ENCODE measurements at places on chromosomes 11 and 22.
A peak's percentile ranks its signal among the peaks of the same experiment; 100 is the strongest.

GRCh38 chr11:103942646-103943045 lies 93.8 kb upstream of the DDI1 start:
- DNase-seq: no peak

GRCh38 chr11:32198053-32198452 lies 107.2 kb downstream of the RCN1 start:
- no peak for DNase-seq

DNA sequence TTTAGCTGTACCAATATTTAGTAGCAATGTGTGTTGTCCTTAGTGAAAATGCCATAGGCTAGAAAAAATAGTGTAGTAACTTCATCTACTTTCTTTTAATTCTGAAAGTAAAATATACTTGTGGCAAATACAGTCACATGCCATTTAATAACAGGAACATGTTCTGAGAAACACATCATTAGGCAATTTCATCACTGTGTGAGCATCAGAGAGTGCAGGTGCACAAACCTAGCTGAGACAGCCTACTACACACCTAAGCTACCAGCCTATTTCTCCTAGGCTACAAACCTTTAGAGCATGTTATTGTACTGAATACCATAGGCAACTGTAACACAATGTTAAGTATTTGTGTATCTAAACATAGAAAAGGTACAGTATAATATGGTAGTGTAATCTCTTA lies 127.0 kb upstream of the PITPNB start:
- DNase-seq: no peak

GRCh38 chr11:93579187-93579751 lies 36.1 kb upstream of the SMCO4 start:
- DNase-seq: no peak

DNA sequence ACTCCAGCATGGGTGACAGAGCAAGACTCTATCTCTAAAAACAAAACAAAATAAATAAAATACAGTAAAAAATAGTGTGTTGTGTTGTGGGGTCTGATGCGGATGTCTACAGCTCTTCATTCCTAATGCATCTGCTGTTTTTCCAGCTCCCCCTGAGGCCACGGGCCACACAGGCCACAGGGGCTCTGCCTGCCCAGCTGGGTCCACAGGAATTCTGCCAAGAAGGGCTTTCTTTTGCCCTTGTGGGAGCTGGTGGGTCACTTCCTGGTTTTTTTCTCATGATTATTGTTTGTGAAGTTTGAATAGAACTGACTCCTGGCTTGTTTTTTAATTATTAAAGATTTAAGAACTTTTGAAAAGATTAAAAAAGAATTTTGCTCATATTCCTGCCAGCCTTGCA lies 67.4 kb upstream of the CLDN5 start:
- no peak for DNase-seq

- DNase-seq: no peak
Measured at GRCh38 chr11:92632495-92632894, 337.0 kb upstream of the MTNR1B start.

DNA sequence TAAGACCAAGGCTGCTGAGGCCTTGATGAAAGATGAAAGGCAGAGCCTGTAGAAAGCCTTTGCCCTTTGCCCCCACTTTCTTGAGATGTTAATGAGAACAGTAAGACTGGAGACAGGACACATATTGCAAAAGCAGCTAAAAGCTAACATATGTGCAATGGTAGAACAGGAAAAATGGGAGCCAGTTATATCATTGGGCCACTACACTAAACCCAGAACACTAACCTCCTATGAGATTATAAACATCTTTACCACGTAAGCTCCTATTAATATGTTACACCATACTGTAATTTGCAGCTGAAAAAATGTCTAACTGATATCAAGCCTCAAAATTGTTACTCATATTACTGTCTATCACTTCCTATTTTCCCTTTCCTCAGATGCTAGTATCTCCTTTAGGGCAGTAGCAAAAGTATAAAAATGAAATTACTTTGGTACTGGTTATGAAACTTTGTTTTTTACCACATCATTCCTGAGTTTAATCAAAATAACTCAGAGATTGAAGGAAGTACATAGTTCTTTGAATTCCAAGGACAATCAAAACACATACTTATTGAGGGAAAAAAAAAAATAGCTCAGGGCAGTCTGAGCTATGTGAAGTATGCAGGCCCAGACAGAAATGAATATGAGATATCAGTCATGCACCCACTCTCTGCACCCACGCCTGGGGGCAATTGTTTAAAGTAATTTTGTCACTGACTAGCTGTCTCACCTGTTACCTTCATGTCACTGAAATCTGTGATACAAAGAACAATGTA lies 9.1 kb downstream of the HPS5 start:
- DNase-seq: peak; percentile 39

DNA sequence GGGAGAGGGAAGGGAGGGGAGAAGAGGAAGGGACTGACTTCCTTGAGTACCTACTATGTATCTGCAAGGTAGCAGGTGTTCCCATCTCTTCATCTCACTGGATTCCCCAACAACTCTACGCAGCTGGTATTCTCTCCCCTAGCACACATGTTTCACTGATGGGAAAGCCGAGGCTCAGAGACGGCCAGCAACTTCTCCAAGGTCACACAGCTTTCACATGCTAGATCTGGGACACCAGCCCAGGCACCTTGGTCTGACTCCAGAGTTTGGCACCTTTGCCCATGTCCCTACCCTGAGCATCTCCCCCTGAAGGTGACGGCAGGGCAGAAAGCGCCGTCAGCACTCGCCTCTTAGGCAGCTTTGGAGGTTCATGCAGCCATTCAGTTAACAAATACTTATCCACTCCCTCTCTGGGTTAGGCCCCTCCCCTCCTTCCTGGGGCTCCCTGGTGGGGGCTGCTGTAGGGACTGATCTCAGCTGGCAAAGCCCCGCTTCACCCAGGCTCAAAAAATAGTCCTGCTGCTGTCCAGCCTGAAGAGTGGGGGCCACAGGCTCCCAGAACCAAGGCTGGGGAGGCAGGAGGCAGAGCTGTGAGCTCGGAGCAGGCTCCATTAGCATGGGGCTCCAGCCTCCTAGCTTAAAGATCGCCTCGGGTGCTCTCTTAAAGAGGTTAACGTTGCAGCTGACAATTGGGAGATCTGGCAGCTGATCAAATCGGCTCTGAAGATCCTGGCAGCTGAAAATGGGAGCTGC lies 79.4 kb downstream of the IGLL1 start:
- DNase-seq: no peak

GRCh38 chr11:118074785-118075184 lies 2.1 kb upstream of the TMPRSS4 start:
- no peak for DNase-seq

- peak; percentile 30 for DNase-seq
Measured at GRCh38 chr11:105862736-105863367, 159.2 kb downstream of the MSANTD4 start.

GRCh38 chr11:64448599-64449380 lies 89.8 kb downstream of the RPS6KA4 start:
- DNase-seq: peak; percentile 22

GRCh38 chr11:106399076-106399511 lies 321.6 kb downstream of the AASDHPPT start:
- DNase-seq: peak; percentile 96

DNA sequence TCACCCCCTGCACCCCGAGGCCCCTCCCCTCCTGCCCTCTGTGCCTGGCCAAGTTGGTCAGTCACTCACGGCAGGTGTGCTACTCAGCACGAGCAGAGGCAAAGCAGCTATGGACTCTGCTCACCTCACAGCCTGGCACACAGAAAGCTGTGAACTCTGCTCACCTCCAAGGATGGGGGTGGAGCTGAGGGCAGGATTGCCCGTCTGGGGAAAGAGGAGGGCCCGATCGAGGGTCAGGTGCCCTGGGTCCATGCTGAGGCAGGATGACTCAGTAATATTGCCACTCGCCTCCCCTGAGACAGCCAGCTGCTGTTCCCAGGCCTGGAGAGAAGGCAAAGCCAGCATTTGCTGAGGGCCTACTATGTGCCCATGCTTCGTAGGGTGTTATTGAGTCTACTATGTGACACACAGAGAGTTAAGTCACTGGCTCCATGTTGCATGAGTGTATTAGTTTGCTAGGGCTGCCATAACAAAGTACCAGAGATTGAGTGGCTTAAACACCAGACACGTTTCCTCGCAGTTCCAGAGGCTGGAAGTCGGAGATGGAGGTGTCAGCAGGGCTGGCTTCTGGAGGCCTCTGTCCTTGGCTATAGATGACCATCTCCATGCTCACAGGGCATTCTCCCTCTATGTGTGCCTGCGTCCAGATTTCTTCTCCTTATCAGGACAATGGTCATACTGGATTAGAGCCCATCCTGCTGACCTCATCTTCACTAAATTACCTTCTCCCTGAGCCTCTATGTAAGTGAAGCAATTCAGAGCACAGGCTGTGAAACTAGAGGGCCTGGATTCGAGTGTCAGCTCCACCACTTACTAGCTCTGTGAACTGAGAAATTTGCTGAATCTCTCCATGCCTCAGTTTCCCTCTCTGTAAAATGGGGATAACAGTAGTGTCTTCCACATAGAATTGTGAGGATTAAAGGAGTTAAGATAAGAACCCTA lies 13.2 kb upstream of the TSKU start:
- DNase-seq: no peak

GRCh38 chr22:48675830-48676145 lies 1151.9 kb downstream of the BRD1 start:
- DNase-seq: no peak

- no peak for DNase-seq
Measured at GRCh38 chr11:22339611-22340010, 1.4 kb downstream of the SLC17A6 start.

DNA sequence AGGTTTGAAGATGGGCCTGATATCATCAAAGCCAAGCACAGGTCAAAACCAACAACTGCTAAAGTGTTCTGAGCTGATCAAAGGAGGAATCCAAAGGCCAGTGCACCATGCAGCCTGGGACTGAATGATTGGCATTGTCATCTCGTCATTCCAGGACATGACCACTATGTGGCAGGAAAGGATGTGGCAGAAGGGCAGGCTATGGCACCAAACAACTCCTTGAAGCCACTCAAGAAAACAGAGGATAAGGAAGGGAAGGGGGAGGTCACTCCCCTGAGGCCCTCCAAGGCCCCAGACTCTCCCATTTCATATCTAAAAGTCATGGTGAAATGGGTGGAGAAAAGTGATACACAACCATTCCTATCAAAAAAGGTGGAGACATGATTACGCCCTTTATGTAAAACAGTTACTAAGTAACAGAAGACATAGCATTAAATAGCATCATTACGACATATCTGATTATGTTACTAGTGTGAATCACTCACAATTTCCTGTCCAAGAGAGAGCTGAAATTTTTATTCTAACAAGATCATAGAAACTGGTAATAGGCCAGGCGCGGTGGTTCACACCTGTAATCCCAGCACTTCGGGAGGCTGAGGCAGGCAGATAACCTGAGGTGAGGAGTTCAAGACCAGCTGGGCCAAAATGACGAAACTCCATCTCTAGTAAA lies 49.3 kb downstream of the AHNAK start:
- peak; percentile 73 for DNase-seq

GRCh38 chr11:14242187-14242586 lies 116.8 kb downstream of the RRAS2 start:
- DNase-seq: no peak

DNA sequence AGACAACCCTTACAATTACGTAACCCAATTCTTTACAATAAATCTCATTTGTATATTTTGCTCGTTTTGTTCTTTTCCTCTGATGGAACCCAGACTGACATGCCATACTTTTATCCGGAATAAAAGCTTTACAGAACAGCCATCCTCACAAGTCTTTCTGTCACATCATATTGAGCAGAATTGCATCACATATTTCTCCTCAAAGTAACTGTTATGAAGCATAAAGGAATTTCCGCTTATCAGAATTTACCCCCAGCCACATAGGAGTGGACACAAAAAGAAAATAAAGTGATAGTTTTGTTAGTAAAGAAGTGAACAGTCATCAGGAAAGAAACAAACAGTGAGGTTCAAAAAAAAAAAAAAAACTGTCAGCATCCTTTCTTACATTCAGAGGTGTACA lies 539.5 kb upstream of the LUZP2 start:
- DNase-seq: no peak

DNA sequence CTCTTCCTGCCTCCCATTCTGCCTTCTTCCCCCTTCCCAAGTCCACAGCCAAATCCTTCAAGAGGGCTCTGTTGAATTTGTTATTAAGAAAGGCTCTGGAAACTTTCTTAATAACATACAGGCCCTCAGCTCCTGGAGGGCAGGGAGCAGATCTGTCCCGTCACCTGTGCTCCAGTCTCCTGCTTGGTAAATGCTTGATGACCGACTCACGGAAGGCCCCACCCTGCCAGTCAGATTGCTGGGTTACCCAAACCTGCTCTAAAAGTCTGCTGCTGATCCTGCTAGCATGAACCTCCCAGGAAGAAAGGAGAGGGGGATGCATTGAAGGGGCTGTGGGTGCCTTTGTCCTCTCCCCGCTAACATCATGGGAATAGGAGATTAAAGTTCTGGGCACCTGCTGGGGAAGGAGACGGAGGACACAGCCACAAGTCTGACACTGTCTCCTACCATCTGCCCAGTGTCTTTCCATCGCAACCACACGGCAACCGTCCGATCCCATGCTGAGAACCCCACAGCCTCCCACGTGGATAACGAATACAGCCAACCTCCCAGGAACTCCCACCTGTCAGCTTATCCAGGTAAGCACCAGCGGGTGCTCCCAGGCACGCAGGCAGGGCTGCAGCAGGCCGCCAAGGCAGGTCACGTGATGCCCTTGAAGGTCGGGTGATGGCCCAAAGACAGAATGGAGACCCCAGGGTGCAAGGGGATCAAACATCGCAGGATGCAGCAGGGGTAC lies 22.5 kb downstream of the CD5 start:
- DNase-seq: no peak

DNA sequence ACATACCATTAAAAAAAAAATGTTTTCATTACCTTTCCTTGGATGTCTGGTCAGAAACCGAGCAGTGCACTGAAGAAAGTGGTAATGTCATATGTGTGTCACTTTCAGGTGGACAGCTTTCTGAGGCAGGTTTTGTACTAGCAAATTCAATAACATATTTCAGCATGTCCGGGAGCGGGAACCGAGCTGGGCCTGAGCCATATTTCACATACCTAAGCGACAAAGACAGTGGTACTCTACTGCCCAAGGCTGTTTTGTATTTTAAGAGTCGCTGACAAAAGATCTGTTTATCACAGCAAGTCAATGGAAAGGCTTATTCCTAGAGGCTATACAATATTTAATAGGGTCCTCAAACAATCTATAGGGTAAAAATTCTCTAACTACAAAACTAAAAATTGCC lies 38.0 kb downstream of the CLDN25 start:
- DNase-seq: no peak

DNA sequence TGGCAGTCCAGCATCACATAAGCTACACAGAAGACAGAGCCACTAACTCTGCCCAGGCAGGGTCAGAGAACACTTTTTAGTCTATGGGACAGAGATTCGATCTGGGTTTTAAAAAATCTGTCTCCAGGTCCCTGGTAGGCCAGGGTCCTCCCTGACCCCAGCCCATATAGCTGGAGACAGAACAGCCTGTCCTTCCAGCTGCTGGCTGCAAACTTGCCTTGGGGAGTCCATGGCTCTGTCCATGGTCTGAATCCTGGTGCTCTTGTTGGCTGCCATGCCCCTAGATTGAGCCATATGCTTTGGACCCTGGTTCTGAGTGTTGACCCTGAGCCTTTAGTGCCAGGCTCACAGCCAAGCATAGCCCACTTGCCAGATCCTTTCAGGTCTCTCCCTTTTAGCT lies 13.3 kb upstream of the LIPT2 start:
- no peak for DNase-seq

- no peak for DNase-seq
Measured at GRCh38 chr22:44971651-44972362, 38.0 kb downstream of the PHF21B start.

- DNase-seq: no peak
Measured at GRCh38 chr22:21594865-21595452, 27.4 kb downstream of the UBE2L3 start.
